ENCODE measurements at places on chromosomes 3 and 15.

GRCh38 chr15:51623386-51623938 lies 891 bp upstream of the DMXL2 start:
- DNase-seq: peak; percentile 84

GRCh38 chr15:42602501-42602900 lies 27.1 kb downstream of the STARD9 start:
- DNase-seq: no peak

DNA sequence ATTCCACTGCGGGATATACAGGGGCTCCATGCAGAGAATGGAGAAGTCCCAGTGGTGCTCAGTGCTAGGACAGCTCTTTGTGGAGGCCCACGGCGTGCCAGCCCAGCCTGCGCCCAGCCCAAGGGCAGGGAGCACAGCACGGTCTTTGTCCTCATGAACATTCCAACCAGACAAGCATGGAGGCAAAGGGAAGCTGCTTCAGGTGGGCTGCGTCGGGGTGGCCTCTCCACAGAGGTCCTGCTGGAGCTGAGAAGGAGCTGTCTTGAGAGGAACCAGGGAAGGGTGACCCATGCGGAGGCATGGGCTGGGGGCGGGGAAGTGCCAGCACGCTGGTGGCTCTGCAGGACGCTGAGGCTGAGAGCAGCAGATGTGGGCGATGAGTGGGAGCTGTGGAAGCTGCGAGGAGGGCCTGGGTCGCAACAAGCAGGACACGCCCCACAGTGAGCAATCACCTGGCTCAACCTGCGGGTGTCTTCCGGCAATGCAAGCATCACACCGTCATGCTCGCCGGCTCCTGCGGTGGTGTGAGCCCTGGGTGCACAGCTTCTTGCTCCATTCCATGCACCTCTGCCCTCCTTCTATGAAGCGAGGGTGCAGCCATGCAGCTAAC lies 14.0 kb upstream of the KLF15 start:
- no peak for DNase-seq

GRCh38 chr3:155859859-155860258 lies 5.6 kb upstream of the SLC33A1 start:
- peak; percentile 17 for DNase-seq

GRCh38 chr15:23877502-23878412 lies 190.7 kb upstream of the NDN start:
- peak; percentile 2 for DNase-seq

- DNase-seq: no peak
These were observed 93.4 kb upstream of the STRIT1 start for GRCh38 chr3:155386919-155387318.

DNA sequence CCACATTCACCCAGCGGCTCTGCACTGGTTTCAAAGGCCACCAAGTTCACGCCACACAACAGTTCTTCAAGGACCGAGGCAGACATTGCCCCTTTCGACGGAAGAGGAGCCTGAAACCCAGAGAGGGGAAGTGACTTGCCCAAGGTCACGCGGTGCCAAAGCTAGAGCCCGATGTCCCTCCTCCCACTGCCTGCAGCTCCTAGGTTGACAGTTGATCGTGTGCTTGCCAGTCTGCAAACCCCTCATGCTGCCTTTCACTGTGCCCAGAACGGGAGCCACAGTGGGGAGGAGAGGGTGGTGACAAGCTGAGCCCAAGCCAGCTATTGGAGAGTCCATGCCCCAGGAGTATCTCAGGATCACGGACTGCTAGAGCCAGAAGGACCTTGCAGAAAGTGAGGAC lies 230.9 kb downstream of the XXYLT1 start:
- peak; percentile 89 for DNase-seq

- DNase-seq: no peak
These were observed 1.2 kb downstream of the BRPF1 start for GRCh38 chr3:9732740-9733115.

DNA sequence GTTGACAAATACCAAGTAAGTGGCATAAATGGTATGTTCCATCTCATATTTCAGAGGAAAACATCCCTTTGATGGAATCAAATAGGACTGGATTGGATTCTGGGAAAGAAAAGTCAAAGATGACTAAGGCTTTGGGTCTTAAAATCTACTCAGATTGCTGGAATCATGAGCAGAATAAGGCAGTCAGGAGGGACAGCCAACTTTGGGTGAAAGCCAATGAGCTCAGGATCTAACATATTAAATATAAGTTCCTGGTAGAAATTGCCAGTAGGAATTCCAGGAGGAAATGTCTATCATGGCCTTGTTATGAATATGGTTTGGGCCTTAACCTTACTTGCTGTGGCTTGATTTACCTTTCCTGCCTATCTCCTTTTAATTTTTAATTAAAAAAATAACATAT lies 55.3 kb downstream of the ISL2 start:
- no peak for DNase-seq

DNA sequence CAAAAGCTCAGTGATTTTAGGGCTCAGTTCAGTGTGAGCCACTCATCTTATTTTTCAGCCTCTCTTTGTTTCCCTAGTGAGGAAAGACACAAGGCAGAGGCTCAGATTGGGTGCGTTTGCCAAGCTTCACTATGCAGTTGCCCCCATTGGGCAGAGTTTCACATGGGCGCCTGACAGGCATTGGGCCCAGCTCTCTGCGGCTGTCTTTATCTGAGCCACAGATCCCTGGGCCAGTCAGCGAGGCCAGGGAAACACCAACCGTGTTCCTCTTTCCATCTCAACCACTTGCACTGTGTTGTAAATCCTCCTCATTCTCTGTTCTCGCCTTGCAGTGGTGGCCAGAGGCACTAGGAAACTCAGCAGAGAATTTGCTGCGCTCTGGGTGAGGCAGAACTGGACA lies 10.8 kb downstream of the ESYT3 start:
- no peak for DNase-seq

DNA sequence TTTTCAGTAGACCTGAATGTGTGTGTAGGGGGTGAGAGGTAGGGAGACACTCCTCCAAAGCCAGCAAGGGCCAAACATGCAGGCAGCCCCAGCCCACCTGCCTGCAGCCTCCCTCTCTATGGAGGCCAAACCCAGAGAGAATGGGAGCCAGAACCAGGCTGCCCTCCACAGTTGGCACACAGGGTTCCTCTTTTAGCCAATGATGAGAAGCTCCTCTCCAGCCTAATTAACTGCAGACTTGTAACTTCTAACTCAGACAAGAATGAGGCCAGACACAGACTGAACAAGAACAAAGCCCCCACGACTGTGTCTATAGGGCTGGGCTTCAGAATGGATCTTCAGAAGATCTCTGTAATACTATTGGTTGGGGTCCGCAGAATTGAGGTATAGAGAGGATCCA lies 12.3 kb upstream of the TLE3 start:
- no peak for DNase-seq

GRCh38 chr3:126834596-126835471 lies 130.8 kb downstream of the CHCHD6 start:
- DNase-seq: no peak
